ENCODE measurements at places on chromosomes 1 and 21.

DNA sequence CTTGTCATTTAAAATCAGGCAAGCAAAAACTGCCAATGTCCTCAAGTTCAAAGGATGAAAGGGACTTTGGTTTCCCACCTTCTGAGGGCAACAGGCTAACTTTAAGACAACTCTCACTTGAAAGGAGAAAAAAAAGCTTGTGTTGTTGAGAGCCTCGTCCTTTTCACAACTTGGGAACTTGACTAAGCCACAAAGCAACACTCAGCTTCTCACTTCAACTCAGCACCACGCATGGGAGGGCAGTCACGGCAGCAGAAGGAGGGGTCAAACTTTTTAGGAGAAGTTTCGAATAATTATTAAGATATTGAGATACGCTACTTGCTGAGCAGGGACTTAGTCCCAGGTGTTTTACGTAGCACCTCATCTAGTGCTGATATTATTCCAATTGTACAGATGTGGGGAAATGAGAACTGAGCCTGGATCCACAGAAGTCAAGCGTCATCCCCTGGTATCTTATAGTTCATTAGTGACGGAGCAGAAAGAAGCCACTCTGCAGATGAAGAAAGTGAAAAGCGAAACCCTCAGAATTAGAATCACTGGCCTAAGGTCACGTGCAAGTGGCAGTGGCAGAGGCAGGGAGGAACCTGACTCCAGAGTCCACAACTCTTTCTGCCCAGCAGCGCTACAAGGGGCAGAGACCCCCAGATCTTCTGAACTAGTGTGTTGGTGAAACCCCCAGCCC, 83.6 kb downstream of the JAK1 start:
- no peak overlapping the region for H3K4me3 ChIP-seq
- H3K36me3 ChIP-seq, result no peaks in the 10 kb centered on the region
- H3K4me1 ChIP-seq, result no peaks in the 10 kb centered on the region
- H3K27me3 ChIP-seq, result no peaks in the 10 kb centered on the region

GRCh38 chr21:42855171-42855936, 24.0 kb downstream of the WDR4 start:
- no peak overlapping the region for H3K4me3 ChIP-seq
- no peaks in the 10 kb centered on the region for H3K27me3 ChIP-seq
- H3K4me1 ChIP-seq, result no peaks in the 10 kb centered on the region
- DNase-seq, result no peak
- H3K27ac ChIP-seq, result no peak overlapping the region
- peaks cover 18% of the 10 kb centered on the region for H3K36me3 ChIP-seq

GRCh38 chr21:38170283-38170682, 86.5 kb upstream of the KCNJ15 start:
- H3K4me1 ChIP-seq, result peaks cover 3% of the 10 kb centered on the region
- H3K27me3 ChIP-seq, result no peaks in the 10 kb centered on the region
- DNase-seq, result no peak
- H3K4me3 ChIP-seq, result no peak overlapping the region
- H3K36me3 ChIP-seq, result no peaks in the 10 kb centered on the region

DNA sequence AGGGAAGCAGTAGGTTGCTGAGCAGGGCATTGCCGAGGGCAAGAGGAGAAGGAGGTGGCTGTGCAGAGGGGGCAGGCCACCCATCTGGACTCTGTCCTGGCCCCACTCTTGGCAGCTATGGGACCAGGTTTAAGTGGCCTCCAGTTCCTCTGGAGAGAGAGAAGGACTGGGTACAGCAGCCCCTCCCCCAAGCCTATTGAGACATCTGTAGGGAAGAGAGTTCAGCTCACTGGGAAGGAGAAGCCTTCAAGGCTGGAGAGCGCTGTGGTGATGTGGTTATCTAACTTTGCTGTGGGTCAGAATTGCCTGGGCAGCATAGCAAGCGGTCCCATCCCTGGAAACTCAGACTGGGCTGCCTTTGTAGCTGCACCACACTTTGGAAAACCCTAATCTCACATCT, 93.9 kb downstream of the KCNJ15 start:
- H3K27me3 ChIP-seq, result no peaks in the 10 kb centered on the region
- no peak overlapping the region for H3K4me3 ChIP-seq
- no peak overlapping the region for H3K27ac ChIP-seq
- no peak for DNase-seq

GRCh38 chr1:35914717-35915116, 16.2 kb upstream of the AGO3 start:
- H3K4me3 ChIP-seq, result no peak overlapping the region
- no peaks in the 10 kb centered on the region for H3K27me3 ChIP-seq
- peaks cover 8% of the 10 kb centered on the region for H3K36me3 ChIP-seq
- no peaks in the 10 kb centered on the region for H3K4me1 ChIP-seq
- no peak for DNase-seq
- no peak overlapping the region for H3K27ac ChIP-seq

DNA sequence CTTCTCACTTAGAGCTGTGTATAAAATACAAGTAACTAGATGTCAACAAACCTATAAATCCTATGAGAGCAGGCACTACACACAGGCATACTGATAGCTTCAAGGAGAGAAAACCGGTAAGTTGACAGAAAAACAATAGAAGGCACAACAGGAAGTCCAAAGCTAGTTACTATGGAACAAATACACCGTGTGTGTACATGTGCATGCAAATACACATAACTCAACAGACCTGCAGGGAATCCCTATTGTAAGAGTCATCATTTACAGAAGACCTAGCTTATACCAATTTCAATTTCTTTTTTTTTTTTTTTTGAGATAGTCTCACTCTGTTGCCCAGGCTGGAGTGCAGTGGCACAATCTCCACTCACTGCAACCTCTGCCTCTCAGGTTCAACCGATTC, 26.3 kb downstream of the JAK1 start:
- H3K4me3 ChIP-seq, result no peak overlapping the region
- no peaks in the 10 kb centered on the region for H3K36me3 ChIP-seq
- peaks cover 9% of the 10 kb centered on the region for H3K4me1 ChIP-seq
- H3K27me3 ChIP-seq, result no peaks in the 10 kb centered on the region
- DNase-seq, result no peak

GRCh38 chr1:165823552-165824268, 3.7 kb upstream of the UCK2 start:
- H3K4me3 ChIP-seq, result no peak overlapping the region
- H3K27ac ChIP-seq, result no peak overlapping the region
- peaks cover 6% of the 10 kb centered on the region for H3K4me1 ChIP-seq
- DNase-seq, result no peak
- no peaks in the 10 kb centered on the region for H3K27me3 ChIP-seq

DNA sequence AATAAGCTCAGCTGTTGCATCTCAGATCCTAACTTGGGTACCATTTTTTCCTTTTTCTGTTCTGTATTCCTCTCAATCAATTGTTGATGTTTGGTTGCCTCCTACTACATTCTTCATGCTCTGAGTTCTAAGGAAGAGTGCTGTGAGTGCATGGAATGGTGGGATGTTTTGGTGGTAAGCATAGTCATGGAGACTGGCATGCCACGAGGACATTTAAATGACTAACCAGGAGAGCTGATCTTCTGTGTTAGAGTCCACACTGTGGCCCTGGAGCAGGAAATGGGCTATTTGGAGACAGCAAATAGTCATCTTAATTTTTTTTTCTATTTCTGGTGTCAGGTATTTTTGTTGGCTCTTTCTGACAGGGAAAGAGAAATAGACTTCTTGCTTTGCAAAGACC, 69.5 kb upstream of the HSD17B7 start:
- no peak overlapping the region for H3K27ac ChIP-seq
- H3K4me1 ChIP-seq, result no peaks in the 10 kb centered on the region
- no peaks in the 10 kb centered on the region for H3K36me3 ChIP-seq
- no peak for DNase-seq

GRCh38 chr1:955474-955873, 3.6 kb downstream of the NOC2L start:
- H3K27ac ChIP-seq, result no peak overlapping the region
- H3K4me1 ChIP-seq, result peaks cover 6% of the 10 kb centered on the region
- H3K36me3 ChIP-seq, result peaks cover 18% of the 10 kb centered on the region

DNA sequence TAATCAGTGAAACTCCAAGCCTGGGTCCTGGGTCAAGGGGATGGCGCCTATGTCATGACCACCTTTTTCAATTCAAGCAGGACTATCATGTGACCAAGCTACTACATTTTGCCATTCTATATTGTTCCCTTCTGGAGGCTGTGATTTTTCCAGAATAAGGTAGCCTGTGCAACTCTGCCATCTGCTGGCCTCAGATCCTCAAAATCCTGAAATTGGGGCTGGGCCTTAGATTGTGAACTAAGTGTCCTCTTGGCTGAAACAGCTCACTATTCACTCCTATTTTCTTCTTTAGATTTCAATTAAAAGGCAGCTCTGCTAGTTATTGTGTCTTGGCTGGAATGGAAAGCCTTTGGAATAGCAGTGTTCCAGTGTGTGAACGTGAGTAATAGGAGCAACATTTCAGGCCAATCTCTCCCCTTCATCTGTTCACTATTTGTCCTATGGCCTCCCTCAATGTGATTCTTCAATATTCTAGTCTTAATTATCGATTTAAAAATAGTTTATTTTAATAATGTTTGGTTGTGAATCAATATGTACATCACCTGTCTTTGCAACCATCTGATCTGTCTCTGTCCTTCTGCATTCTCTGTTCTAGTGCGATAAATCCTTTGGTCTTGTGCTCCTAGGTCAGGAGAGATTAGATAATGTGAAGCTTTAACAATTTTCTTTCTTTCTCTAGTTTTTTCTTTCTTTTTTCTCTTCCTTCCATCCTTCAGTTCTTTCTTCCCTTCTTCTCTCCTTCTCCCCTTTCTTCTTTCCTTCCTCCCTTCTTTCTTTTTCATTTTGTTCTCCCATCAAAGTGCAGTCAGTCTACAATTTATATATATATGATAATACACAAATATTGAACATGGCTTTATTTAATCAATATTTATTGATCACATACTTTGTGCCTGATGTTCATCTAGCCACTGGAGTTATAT, 69.8 kb downstream of the CR1 start:
- no peak for DNase-seq
- no peak overlapping the region for H3K27ac ChIP-seq
- no peak overlapping the region for H3K4me3 ChIP-seq
- H3K27me3 ChIP-seq, result no peaks in the 10 kb centered on the region
- no peaks in the 10 kb centered on the region for H3K4me1 ChIP-seq

GRCh38 chr1:221945669-221946068, 203.8 kb upstream of the DUSP10 start:
- H3K4me3 ChIP-seq, result no peak overlapping the region
- DNase-seq, result no peak
- H3K4me1 ChIP-seq, result no peaks in the 10 kb centered on the region
- no peaks in the 10 kb centered on the region for H3K27me3 ChIP-seq
- H3K36me3 ChIP-seq, result no peaks in the 10 kb centered on the region
- H3K27ac ChIP-seq, result no peak overlapping the region

DNA sequence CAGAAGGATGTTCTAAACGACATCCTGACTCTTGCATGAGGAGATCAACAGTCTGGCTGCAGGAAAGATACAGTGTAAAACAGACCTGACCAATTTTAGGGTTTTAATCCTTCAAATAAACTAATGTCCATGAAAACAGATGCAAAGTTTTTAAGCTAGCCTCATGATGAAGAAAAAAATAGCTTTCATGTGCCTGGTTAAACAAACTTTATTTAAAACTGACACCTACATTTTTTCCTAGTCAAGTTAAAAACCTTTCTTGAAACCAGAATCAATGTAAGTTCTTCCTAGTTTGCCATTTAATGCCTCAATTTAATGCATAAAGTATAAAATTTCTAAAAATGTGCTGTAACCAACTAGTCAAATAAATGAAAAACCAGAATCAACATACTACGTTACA, 2.9 kb downstream of the WDR26 start:
- peak overlapping the region; percentile 97 for H3K27ac ChIP-seq
- H3K4me3 ChIP-seq, result no peak overlapping the region
- DNase-seq, result no peak
- peaks cover 4% of the 10 kb centered on the region for H3K36me3 ChIP-seq
- peaks cover 37% of the 10 kb centered on the region for H3K4me1 ChIP-seq

GRCh38 chr1:26405281-26405915, 5.2 kb upstream of the LIN28A start:
- no peak overlapping the region for H3K27ac ChIP-seq
- peaks cover 5% of the 10 kb centered on the region for H3K4me1 ChIP-seq
- DNase-seq, result no peak
- no peak overlapping the region for H3K4me3 ChIP-seq
- H3K27me3 ChIP-seq, result no peaks in the 10 kb centered on the region

DNA sequence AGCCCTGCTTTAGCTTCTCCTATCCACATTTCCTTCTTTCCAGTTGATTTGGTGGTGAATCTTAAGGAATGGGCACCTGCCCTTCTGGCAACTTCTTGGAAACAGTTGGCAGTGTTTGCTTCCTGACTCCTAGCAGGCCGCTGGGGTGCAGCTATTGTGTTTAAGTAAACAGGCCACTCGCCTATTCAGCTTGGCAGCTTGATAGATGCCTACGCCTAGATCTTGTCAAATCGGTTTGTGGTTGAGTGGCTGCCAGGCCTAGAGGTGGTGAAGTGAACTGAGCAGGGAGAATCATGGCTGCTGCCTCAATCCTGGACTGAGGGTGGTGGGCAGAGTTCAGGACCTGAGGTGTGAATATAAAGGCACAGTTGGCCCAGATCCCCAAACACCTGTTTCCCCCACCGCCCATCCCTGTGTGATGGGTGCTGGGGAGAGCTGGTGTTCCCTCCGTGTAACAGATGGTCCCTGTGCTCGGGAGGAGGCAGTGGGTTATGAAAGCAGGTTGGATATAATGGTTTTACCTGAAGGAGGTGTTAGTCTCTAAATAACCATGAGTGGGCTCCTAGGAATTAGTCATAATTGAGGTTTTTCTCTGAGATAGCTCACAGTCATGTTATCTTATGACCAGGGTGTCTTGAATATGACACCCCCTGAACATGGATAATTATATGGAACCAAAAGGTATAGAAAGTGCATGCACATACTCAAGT, 940 bp upstream of the PLA2G2C start:
- H3K27me3 ChIP-seq, result no peaks in the 10 kb centered on the region
- no peak overlapping the region for H3K4me3 ChIP-seq
- H3K36me3 ChIP-seq, result no peaks in the 10 kb centered on the region
- peaks cover 4% of the 10 kb centered on the region for H3K4me1 ChIP-seq
- H3K27ac ChIP-seq, result no peak overlapping the region
